ENCODE measurements at places on chromosomes 6 and 20.

GRCh38 chr20:32718749-32719348 is 24.4 kb downstream of the COMMD7 start:
- no peak for DNase-seq

- DNase-seq, result no peak
These were observed 87.0 kb upstream of the NFATC2 start for GRCh38 chr20:51629399-51630058.

DNA sequence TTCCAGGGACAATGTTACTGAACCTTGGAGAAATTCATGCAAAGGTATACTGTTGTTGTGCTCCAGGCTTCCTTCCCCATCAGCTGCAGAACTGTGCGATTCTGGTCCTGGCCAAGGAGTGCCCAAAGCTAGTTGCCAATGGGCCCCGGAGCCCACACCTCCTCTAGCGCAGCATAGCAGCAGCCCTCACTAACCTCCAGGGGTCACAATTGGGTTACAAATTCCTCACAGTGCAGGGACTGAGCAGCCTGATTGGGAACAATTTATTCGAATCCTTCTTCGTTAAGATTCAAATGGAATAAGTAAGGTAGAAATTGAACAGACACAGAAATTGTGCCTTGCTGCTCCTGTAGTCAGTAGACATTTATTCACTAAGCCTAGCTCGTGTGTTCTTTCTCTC is 284.9 kb downstream of the PRKN start:
- no peak for DNase-seq

GRCh38 chr6:104325341-104326172 is 534.2 kb downstream of the HACE1 start:
- DNase-seq, result no peak

- DNase-seq, result no peak
These were observed 741.8 kb downstream of the HDGFL1 start for GRCh38 chr6:23311211-23311610.

DNA sequence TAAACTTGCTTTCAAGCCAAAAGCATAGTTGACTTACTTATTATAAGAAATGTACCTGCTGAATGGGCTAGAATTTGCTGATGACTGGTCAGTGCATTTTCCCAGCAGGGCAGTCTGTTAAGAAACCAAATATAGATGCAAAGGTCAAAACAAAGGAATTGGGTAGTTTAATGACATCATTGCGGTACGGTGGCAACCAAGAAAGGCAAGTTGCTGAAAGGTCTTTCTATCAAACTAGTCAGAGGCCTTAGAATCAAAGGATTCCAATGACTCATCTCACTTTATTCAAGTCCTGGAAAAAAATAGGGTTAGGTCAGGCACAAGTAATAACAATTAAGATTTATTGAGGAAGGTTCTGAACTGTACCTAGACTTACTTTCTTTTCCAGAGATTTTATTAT is 76.4 kb downstream of the KIZ start:
- no peak for DNase-seq
